Stimulated activated CD8-positive, alpha-beta memory T cell treated with anti-CD3 and anti-CD28 coated beads, Interleukin-4, amount 100 ng/mL, for 4 hours (primary cell): ENCODE measurements at places on chromosomes 7 and 10.

DNA sequence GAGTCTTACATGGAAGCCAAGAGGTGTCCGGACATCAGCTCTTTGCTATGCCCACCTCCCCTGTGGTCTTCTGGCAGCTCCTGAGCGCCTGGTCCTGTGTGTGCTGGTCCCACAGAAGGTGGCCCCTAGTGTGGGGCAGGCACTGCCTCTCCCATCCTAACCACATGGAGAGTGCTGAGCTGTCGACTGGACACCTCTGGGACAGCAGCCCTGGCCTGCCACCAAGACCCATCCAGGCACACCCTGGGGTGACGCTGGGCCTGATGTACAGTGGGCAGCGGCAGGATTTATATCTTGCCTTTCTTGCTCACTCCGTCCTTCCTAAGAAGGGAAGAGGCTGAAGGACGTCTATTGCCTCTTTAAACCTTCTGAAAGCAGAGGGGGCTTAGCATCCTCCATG is 98.7 kb downstream of the EBF3 start:
- DNase-seq = no peak

DNA sequence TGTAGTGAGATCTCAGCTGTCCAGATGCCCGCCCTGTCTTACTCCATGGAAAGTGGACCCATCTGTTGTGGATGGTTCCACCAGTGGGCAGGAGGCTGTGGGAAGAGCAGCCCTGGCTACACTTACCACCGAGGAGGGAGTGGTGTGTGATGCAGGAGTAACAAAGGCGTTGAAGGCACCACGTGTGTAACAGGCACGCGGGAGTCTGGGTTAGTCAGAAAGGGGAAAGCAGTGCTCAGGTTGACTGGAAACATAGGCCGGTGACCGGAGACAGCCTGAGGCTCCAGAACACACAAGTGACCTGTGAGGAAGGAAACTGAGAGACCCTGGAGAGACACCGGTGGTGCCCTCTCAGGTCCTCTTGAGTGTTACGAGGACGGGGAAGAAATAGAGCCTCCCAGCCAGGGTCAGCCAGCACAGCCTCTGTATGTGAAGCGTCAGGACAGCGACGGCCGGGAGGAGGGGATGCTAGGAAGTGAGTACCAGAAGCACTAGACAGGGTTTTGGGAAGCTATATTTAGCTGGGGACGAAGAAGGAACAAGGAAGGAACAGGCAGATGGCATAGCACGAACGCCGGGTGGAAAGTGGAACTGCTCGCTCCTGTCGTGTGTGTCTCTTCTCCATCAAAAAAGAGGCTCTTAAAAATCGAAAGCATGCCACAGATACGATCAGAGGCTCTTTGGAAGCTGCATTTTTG is 51.7 kb downstream of the DAGLB start:
- no peak for DNase-seq

- DNase-seq = no peak
Measured at GRCh38 chr10:131820626-131821025, 80.2 kb upstream of the PPP2R2D start.

DNA sequence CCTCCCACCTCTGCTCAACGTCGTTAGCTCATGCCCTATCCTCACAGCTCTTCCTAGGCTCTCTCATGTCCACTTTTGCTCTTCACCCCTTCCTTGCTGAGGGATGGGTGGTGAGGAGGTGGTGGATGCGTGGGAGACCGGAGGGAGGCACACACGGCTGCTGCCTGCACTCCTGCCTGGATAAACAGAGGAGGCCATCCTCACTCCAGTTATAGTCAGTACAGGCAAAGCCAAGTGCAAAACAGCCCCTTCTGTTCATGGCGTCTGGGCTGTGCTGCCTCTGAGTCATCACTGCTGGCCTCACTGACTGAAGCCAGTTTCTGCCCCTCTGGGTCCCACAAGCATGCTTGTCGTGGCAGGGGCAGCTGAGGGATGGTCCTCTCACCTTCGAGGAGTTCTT is 31.9 kb upstream of the LRRC4 start:
- DNase-seq = no peak

GRCh38 chr7:88306590-88307048 is at the start of gene STEAP4:
Gene STEAP4 (minus strand): TSS chr7:88306894. CDS start chr7:88284269, 22,625 bp downstream.
- no peak for DNase-seq

DNA sequence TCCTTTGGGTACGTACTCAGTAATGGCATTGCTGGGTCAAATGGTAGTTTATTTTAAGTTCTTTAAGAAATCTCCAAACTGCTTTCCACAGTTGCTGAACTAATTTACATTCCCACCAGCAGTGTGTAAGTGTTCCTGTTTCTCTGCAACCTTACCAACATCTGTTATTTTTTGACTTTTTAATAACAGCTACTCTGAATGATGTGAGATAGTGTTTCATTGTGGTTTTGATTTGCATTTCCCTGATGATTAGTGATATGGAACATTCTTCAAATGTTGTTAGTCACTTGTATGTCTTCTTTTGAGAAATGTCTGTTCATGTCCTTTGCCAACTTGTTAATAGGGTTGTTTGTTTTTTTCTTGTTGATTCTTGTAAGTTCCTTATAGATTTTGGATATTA is 558.9 kb downstream of the SH2D4B start:
- DNase-seq = no peak

GRCh38 chr7:127644484-127644883 is 7.5 kb upstream of the SND1 start:
- no peak for DNase-seq

- no peak for DNase-seq
Measured at GRCh38 chr7:98209166-98209920, 1.9 kb upstream of the BHLHA15 start.

GRCh38 chr10:101388676-101389276 is 34.8 kb downstream of the BTRC start:
- no peak for DNase-seq

DNA sequence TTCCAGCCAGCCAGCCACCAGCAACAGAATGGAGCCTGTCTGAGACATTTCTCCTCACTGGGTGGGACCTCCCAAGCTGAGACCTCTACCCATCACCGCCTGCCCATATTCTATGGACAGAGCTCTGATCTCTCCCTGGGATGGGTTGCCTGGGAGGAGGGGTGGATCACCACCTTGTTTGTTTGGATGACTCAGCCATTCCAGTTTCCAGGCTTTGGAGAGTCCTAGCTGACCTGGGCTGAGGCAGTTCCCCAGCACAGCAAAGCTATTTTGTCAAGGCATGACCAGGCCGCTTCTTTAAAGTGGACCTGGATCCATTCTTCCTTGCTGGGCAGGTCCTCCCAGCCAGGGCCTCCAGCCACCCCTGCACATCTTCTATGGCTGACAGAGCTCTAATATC is 982.3 kb downstream of the DNAJB9 start:
- DNase-seq = no peak

- no peak for DNase-seq
Measured at GRCh38 chr10:93413252-93413689, 68.9 kb downstream of the MYOF start.

GRCh38 chr10:124354411-124355382 is 64.0 kb downstream of the OAT start:
- no peak for DNase-seq

- no peak for DNase-seq
Measured at GRCh38 chr10:107616031-107616430, 451.5 kb upstream of the SORCS1 start.

- DNase-seq = no peak
Measured at GRCh38 chr10:818526-819220, 112.8 kb downstream of the LARP4B start.

DNA sequence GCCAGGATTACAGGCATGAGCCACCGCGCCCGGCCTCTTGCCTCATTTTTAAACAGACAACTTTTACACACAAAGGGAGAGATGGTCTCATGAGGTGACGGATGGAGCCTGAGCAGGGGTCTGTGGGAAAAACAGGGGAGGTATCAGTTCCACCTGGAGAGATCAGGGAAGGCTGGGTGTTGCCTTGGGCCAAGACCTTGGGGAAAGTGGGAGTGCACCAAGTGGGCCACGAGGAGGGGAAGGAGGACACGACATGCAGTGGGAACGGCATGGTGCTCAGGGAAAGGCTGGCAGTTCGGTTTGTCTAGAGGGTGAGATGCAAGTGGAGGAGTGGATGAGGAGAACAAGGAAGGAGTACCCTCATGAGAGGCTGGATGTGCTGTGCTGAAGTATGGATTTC is 8.9 kb upstream of the ZNF777 start:
- no peak for DNase-seq

DNA sequence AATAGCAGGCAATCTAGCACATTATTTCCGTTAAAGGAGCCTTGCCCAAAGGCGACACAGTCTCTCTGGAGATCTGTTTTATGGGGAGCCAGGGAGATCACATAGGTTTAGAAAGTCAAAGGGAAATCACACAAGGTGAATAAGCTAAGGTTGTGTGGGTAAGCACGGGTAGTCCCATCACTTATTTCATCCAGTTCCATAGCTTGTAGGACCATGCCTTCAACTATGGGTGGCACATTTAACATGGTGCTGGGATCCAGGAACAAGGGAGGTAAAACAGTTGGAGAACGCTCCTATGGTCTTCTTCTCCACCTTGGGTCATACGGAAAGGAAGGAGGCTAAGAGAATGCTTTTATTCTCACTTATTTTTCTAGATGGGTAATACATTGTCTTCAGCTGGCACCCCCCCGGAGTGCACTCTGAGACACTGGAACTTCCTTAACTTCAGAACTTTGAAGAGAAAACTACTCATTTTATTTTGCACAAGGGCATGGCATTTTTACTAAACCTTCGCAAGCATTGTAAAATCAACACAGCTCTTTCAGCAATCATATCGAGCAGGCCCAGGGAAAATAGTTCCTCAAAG is 435.4 kb downstream of the KIF20B start:
- DNase-seq = no peak

DNA sequence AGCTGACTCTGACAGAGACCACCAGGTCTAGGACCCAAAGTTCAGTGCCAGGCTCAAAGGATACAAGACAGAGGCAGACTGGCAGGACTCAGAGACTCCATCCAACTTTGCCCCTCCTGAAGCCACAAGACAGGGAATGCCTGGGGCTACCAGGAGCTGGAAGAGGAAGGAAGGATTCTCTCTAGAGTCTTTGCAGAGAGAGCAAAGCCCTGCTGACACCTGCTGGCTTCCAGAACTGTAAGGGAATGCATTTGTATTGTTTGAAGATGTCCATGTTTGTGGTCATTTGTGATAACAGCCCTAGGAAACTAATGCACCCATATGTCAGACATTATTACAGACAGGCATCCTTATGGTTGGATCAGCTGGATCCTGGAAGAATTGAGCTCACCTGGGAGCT is 132.3 kb upstream of the C7orf33 start:
- DNase-seq = no peak

DNA sequence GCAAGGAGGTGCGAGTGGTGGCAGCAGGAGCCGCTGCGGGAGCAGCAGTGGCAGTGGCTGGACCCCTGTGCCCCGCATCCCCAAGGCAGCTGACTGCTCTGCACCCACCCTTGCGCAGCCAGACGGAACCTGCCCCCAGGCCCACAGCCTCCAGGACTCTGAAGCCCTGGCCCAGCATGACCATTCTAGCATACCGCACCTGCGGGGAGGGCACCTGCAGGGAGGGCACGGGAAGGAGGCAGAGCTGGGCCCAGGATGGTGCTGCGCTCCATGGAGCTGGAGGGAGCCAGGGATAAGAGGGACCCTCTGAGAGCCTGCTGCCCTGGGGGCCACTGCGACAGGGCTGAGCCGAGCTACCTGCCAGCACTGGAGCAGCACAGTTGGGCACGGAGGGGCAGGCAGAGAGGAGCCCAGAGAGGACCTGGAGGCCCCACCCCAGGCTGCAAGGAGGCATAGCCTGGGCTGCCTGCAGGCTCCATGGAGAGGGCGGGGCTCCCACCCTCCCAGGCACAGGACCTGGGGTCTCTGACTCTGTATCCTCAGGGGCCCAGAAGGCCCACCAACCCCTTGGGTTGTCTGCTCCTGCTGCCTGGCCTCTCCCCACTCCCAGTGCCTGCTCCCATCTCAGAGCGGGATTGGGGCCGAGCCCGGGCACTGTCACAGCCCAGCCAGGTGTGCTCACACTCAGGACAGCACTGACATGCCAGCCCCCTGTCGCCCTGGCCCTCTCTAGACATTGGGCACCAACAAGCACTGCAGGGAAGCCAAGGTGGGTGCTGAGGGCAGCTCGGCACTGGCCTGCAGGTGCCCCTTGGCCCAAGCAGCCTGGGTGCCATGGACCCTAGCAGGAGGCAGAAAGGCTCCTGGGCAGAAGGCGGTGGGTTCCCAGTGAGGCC is 87.6 kb downstream of the HTR7 start:
- DNase-seq = no peak

- DNase-seq = no peak
Measured at GRCh38 chr10:90269699-90270098, 568.3 kb downstream of the KIF20B start.
